Stimulated activated CD8-positive, alpha-beta memory T cell treated with anti-CD3 and anti-CD28 coated beads, Interleukin-15, amount 100 ng/mL, for 4 hours (primary cell): ENCODE measurements at places on chromosomes 1 and 21.

GRCh38 chr1:15744122-15744679 lies 1.9 kb downstream of the TMEM82 start:
- DNase-seq, result no peak

- no peak for DNase-seq
Observed at GRCh38 chr1:23330846-23331245, 13.2 kb downstream of the HNRNPR start.

DNA sequence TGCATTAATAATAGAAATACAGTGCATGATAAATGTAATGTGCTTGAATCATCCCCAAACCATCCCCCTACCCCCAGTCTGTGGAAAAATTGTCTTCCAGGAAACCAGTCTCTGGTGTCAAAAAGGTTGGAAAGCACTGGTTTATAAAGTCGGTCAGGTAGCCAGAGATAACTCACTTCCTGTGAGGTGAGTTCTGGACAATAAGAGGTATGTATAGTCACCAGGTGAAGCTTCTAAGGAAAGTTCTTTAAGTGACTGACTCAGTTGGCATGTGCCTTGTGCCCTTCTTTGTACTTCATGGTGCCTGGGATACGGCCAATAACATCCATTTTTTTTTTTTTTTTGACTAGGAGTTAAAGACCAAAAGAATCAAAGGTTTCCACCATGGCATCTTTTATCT lies 103.7 kb downstream of the GPATCH2 start:
- no peak for DNase-seq

GRCh38 chr1:21902026-21903012 lies 34.8 kb downstream of the HSPG2 start:
- DNase-seq, result no peak

DNA sequence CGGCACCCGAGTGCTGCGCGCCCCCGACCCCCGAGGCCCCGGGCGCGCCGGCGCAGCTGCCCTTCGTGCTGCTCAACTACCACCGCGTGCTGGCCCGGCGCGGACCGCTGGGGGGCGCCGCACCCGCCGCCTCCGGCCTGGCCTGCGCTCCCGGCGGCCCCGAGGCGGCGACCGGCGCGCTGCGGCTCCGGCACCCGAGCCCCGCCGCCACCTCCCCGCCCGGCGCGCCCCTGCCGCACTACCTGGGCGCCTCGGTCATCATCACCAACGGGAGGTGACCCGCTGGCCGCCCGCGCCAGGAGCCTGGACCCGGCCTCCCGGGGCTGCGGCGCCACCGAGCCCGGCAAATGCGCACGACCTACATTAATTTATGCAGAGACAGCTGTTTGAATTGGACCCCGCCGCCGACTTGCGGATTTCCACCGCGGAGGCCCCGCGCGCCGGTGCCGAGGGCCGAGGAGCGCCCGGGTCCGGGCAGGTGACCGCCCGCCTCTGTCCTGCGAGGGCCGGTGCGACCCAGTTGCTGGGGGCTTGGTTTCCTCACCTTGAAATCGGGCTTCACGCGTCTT lies 49.0 kb downstream of the SIM2 start:
- DNase-seq, result no peak

DNA sequence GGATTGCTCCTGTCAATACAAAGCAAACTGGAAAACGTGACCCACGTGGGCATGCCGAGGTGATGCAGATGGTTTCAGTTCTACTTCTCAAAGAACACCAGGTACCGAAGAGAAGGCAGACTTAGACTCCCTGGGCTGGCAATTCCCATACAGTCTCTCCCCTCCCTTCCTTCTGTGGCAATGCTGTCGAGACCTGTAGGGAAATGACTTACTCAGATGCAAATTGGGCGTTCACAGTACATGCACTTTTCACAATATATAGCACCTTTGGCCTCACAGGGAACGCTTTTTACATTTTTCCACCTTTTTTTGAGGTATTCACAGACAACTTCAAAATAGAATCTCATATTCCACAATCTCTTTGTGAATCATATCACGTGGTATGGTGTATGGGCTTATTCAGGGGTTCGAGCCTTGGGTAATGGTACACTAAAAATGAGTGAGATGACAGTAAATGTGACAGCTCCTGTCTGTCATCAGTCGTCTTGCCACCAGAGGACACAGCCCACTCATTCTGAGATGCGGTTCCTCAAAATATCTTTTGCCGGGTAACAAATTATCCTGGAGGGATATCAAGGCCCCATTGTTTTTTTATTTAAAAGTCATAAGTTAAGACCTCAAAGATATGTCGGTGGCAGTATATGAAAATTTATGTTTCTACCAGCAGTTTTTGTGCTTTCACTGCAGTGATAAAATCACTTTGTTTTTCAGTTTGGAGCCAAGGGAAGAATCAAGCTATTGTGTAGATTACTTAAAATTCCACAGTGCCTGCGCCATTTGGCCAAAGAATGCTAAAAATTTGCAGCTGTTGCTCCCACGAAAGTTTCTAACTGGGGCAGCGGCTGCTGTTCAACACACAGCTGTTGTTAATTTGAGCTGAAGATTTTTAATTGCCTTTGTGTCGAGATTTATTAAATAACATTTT lies 168.4 kb downstream of the ZZZ3 start:
- DNase-seq, result no peak

- DNase-seq, result no peak
Observed at GRCh38 chr1:202193614-202194327, at the start of gene LGR6. Gene LGR6 (plus strand): TSS chr1:202193799. CDS start chr1:202193990, 191 bp downstream.

- no peak for DNase-seq
Observed at GRCh38 chr21:25862596-25862995, 127.8 kb downstream of the GABPA start.

GRCh38 chr1:195415584-195415983 lies 1192.7 kb downstream of the KCNT2 start:
- no peak for DNase-seq

- DNase-seq, result no peak
Observed at GRCh38 chr1:19923953-19924346, 533 bp upstream of the PLA2G2E start.

GRCh38 chr1:74609810-74610371 lies 63.7 kb downstream of the ERICH3 start:
- DNase-seq, result no peak
